ENCODE measurements at places on chromosomes 6 and 20. TPM values are rescaled to one million over a fixed set of nuclear protein-coding genes. Genes with fewer than 3 reads are reported as not detected.
A peak's percentile ranks its signal among the peaks of the same experiment; 100 is the strongest.

The AIF1 gene
- 54.2 TPM for total RNA-seq

GRCh38 chr6:128605961-128606360, 85.6 kb upstream of the PTPRK start:
- no peak overlapping the region for H3K27ac ChIP-seq
- DNase-seq = no peak
- no peaks in the 10 kb centered on the region for H3K36me3 ChIP-seq

GRCh38 chr20:4062721-4063606, 47.6 kb upstream of the RNF24 start:
- H3K27me3 ChIP-seq = no peaks in the 10 kb centered on the region
- no peak overlapping the region for H3K27ac ChIP-seq
- DNase-seq = no peak

DNA sequence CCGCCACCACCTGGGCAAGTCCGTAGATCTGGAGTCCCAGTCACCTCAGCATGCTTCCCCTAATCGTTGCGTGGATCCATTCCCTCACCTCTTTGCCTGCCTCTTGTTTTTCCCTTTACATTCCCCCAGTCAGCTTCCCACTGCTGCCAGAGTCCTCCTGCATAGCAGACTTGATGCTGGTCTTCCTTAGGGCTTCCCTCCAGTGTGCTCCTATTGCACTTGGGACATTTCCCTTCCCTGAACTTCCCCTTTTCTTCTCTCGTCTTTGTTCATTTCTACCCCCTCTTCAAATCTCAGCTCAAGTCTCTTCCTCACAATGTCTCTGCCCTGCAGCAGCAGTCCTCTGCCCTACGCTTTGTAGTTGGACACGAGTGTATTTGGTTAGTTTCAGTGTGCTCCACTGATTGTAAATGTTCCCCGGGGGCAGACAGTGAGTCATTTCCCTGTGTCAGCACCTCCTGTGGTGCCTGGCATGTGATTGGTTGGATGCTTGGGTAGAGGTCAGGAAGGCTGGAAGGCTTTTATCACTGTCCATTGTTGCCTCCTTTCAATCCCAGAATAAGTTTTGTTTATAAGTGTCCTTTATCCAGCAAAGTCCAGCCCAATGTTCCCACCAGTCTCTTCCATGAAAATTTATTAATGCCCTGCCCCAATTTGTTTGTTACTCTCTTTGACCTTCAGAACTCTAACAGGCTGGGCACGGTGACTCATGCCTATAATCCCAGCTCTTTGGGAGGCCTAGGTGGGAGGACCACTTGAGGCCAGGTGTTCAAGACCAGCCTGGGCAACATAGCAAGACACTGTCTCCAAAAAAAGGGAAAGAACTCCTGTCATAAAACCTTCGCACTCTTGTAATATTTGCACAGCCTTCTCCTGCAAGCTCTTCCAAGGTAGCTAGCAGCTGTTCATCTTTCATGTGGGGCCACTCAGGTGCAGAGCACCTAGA, 38.3 kb downstream of the FAM120B start:
- no peaks in the 10 kb centered on the region for H3K27me3 ChIP-seq
- H3K27ac ChIP-seq = peak overlapping the region; percentile 79
- peak; percentile 18 for DNase-seq
- H3K36me3 ChIP-seq = peaks cover 52% of the 10 kb centered on the region
- H3K4me1 ChIP-seq = peaks cover 46% of the 10 kb centered on the region
- no peak overlapping the region for H3K4me3 ChIP-seq

GRCh38 chr6:25413207-25413905, 134.2 kb downstream of the CARMIL1 start:
- peak overlapping the region; percentile 6 for H3K27ac ChIP-seq
- peaks cover 7% of the 10 kb centered on the region for H3K36me3 ChIP-seq
- peaks cover 39% of the 10 kb centered on the region for H3K4me1 ChIP-seq

DNA sequence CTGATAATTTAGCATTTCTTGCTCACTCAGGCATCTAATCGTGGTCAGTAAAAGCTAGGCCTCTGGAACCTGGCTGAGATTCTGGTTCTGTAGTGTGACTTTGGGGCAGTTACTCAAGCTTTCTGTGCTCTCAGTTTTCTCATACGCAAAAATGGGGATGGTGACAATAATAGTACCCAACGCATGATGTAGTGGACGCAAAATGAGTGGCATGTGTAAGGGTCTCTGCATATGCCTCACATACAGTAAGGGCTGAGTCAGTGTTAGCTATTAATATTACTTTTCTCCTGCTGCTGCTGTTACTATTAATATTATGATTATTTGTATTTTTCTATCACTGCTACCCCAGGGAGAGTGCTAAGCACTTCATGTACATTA, 686 bp downstream of the GINS1 start:
- H3K4me1 ChIP-seq = peaks cover 27% of the 10 kb centered on the region
- no peak for DNase-seq
- H3K4me3 ChIP-seq = peak overlapping the region; percentile 91
- peak overlapping the region; percentile 88 for H3K27ac ChIP-seq
- peaks cover 16% of the 10 kb centered on the region for H3K36me3 ChIP-seq
- H3K27me3 ChIP-seq = no peaks in the 10 kb centered on the region

DNA sequence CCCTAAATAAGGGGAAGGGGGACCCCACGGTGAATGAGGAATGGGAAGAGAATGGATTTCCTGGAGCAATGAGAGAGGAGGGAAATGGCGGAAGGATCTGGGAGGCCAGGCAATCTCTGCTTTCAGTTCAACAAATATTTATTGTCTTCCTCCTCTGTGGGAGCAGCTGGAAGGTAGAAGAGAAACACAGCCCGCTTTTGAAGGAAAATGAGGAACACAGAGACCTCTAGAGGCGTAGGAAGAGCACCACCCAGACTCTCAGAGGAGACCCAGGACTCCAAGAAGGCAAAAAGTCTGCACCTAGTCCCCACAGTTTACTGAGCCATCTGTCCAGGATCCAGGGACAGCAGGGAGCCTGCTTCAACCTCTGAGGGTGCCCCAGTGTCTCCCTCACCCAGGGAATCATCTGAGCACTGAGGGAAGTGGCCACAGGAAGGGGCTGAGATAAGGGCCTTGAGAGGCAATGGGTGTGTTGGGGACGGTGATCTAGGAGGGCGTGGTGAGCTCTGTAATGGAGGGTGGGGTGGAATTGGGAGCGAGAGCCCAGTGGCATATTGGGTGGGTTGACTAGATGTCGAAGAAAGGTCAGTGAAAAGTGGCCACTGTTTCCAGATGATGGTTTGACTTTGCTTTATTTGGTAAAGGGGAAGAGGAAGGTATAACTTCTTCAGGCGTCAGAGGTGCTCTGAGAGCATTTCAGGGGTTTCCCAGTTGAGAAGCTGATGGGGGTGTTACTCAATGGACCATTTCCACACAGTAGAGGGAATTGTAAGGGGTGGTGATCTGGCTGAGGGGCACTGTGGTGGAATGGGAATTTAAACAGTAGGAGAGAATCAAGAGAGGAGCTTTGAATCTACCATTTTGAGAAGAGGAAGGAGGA, 610 bp downstream of the PSORS1C1 start:
- no peaks in the 10 kb centered on the region for H3K4me1 ChIP-seq
- no peaks in the 10 kb centered on the region for H3K36me3 ChIP-seq
- DNase-seq = no peak
- H3K27me3 ChIP-seq = peaks cover 11% of the 10 kb centered on the region
- H3K27ac ChIP-seq = no peak overlapping the region

The CDH4 gene
- not detected for total RNA-seq

DNA sequence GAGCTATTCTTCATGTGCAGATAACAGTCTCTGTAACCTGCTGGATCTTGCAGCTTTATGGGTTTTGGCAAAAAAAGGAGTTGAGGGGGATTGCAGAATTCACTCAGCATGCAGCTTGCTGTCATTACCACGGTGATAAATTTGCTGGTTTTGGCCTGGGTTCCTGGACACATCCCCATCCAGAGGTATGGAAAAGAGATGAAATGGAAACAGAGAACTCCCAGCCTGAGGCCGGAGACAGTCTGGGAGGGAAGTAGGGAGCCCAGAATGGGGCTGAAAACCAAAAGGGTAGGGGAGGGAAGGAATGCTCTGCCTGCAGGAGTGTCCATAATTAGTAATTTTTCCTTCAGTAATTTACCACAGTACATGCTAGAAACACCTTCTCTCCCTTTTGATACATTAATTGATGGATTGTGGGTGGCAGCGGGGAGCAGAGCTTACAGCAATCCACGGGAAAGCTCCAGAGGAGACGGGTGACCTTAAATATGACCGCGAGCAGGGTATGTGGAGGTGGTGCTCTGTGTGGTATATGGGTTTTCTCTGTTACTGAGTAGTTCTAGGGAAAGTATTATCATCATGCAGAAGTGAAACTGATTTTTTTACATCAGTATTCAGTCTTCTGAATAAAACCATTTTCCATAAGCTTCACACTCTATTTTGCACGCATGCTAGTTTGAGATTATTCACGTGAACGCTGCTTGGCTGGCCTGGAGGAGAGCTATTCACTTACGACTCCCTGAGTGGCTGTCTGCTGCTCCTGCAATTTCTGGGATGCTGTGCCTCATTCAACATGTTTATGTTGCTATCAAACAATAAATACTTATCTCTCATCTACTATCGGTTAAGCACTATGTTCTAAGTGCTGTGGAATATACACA, 66.3 kb upstream of the KCNK16 start:
- H3K4me1 ChIP-seq = no peaks in the 10 kb centered on the region
- H3K27ac ChIP-seq = no peak overlapping the region
- no peaks in the 10 kb centered on the region for H3K27me3 ChIP-seq
- H3K4me3 ChIP-seq = no peak overlapping the region
- no peaks in the 10 kb centered on the region for H3K36me3 ChIP-seq

DNA sequence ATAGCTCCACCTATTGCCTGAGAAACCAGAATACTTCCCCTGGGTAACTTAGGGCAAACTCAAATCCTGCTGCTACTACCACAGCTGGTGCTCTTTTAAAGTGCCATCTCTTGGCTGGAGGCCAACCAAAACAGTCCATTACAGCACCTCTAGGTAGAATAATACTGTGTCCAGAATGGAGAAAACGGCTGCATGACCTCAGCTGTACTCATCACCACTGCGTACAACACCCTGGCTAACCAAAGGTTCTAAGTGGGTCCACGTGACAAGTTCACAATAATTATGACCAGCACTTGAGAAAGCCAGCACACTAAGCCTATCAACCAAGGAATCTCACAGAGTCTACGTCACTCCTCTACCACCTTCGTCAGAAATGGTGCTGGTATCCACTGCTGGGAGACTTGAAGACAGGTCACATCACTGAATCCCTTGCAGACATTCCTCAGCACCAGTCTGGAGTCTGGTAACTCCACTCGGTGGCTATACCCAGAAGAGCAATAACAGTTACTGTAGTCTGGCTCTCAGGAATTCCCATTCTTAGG, 40.9 kb upstream of the PKIB start:
- no peak overlapping the region for H3K27ac ChIP-seq
- no peaks in the 10 kb centered on the region for H3K4me1 ChIP-seq

- H3K27me3 ChIP-seq = no peaks in the 10 kb centered on the region
- no peak overlapping the region for H3K4me3 ChIP-seq
- H3K4me1 ChIP-seq = peaks cover 57% of the 10 kb centered on the region
- no peak overlapping the region for H3K27ac ChIP-seq
- peaks cover 16% of the 10 kb centered on the region for H3K36me3 ChIP-seq
Observed at GRCh38 chr20:35311409-35311808, 19.2 kb upstream of the FAM83C start.
